ENCODE measurements at places on chromosomes 2 and 18.

GRCh38 chr2:153811516-153811915, 60.2 kb upstream of the GALNT13 start:
- DNase-seq, result no peak

- DNase-seq, result no peak
Observed at GRCh38 chr2:110978756-110979470, 141.8 kb upstream of the BCL2L11 start.

DNA sequence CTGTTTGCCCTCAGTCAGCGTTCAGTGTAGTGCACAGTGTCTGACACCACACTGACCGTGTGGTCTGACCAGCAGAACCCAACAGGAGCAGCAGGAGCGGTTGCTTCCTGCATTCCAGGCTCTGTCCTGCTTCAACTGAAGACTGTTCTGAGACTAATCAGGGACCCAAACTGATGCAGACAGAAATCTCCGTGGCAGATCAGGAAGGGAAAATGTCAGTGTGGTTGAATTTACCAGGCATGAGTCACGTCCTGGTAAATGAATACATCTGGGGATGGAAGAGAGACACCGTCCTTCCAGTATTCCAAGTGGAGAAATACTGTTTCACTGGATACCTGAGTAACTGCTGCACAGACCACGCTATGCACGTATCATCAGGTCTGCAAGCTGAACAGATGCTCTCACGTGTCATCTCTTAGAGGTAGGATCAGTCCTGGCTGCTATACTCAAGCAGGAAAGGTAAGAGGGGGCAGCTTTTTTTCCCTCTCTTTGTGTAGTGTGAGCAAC, 223.6 kb upstream of the EPAS1 start:
- DNase-seq, result no peak

DNA sequence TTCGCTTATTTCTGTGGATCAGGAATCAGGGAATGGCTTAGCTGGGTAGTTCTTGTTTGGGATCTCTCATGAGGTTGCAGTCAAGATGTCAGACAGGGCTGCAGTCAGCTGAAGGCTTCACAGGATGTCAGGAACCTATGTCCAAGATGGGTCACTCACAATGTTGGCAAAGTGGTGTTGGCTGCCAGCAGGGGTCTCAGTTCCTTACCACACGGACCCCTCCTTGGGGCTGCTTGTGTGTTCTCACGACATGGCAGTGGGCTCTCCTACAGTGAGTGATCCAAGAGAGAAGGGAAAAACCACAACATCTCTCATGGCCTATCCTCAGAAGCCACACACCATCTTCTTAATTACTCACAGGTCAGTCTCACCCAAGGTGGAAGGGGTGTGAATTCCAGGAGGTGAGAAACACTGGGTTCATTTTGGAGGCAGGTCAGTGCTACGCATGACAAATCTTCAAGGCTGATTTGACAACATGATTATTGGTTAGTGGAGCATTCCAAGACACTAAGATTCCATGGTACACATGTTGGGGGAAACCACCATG, 1.3 kb upstream of the ANTXR1 start:
- no peak for DNase-seq

GRCh38 chr18:73980289-73980979, 167.2 kb downstream of the FBXO15 start:
- DNase-seq, result no peak

GRCh38 chr2:195450552-195451113, 206.4 kb upstream of the SLC39A10 start:
- DNase-seq, result no peak

DNA sequence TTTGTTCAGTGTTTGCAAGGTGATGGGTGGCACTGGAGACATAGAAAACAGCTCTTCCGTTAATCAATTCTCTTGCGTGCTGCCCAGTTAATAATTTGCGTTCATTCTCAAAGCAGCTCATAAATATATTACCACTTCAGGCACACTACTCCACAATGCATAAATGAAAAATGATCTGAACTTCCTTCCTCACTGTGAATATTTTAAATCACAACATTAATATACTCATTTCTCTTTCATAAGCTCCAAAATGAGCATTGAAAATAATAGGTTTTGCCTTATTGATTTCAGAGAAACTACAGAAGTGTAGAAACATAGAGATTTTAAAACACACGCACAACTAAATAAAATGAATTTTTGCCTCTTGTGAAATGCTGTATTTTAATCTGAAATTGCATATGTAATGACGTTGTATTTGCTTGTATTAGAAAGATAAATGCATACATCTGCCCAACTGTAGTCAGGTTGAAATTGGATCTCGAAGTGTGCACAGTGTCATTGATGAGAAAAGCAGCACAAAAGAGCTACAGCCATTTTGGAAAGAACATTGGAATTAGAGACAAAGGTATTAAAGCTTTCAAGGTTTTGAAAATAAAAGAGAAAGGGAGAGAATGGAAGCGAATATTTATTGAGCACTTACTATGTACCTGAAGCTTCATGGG, 350.5 kb downstream of the LPIN1 start:
- DNase-seq, result no peak

GRCh38 chr2:107132070-107132469, 246.1 kb upstream of the ST6GAL2 start:
- DNase-seq, result no peak

- no peak for DNase-seq
Observed at GRCh38 chr2:3654531-3655225, 3.3 kb upstream of the ALLC start.

DNA sequence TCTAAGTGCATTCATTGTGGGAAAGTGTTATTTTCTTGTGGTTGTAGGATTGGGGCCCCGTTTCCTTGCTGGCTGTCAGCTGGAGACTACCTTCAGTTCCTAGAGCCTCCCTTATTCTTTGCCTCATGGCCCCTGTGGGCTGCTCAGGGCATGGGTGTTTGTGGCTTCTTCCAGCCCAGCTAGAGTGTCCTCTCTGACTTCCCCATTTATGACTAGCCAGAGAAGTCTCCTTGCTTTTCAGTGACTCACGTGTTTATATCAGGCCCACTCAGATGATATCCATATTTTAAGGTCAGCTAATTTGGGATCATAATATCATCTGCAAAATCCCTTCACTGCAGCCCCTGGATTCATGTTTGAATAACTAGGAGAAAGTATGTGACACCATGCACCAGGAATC, 62.8 kb downstream of the DTNA start:
- no peak for DNase-seq

- DNase-seq, result no peak
Observed at GRCh38 chr2:60033325-60033724, 520.1 kb downstream of the BCL11A start.

DNA sequence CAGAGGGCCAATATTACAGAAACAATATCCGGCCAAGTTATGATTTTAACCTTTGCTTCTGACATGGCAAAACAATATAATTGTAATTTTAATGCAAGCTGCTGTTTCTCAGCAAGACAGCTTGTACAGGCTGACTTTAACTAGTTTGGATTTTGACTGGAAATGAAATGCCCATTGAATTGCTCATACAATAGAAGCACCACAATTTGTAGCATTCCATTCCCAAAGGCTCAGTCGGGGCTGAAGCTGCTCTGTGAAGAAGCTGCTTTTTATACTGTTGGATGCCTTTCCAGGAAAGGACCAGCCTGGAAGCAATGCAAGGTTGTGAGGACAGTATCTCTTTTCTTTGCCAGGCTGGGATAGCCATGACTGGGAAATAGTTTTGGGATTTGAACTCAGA, 677.0 kb upstream of the FANCL start:
- DNase-seq, result no peak

- no peak for DNase-seq
Observed at GRCh38 chr18:21701621-21702020, 3.0 kb downstream of the ABHD3 start.

DNA sequence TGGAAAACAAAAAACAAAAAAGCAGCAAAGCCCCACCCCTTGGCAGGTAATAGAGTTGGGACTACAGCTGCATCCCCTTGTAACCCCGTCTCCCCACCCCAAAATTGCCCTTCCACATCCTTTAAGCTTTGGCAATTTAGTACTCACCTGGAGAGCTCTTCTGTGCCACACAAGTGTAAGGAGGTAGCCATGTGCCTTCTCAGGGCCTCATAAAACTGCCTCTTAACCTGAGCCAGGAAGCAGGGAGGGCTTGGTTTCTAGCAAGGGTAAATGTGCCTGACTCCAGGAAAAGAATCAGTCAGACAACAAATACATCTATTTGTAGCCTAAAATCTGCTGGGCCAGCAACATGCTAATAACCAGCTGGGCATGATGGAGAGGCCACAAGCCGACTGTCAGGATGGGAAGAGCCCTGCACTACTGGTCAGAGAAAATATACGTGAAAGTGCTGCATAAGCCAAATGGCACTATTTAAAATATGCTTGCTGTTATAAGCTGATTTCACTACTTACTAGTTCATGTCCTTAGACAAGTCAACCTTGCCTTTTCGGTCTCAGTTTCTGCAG, 46.3 kb downstream of the NOP58 start:
- no peak for DNase-seq

DNA sequence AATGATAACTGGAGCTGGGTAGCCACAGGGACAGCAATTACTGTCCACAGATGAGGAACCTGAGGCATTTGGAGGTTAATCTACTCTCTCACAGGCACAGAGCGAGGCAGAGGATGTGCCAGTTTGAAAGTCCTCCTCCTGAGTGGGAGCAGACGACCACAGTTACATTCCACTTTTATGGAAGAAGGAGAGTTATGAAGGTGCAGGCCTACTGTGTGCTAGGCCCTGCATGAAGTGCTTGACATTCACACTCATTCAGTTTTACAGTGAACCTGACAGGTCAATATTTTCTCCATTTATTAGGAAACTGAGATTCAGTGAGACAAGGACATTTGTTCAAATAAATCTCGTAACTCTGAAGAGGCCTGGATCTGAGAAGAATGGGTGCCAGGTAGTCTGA, 142.0 kb downstream of the TDRD15 start:
- DNase-seq, result no peak

- no peak for DNase-seq
Observed at GRCh38 chr2:227534714-227535113, 62.8 kb downstream of the AGFG1 start.

- DNase-seq, result no peak
Observed at GRCh38 chr2:12074126-12074844, 327.9 kb downstream of the LPIN1 start.

GRCh38 chr2:49569176-49569575, 414.9 kb upstream of the FSHR start:
- no peak for DNase-seq

DNA sequence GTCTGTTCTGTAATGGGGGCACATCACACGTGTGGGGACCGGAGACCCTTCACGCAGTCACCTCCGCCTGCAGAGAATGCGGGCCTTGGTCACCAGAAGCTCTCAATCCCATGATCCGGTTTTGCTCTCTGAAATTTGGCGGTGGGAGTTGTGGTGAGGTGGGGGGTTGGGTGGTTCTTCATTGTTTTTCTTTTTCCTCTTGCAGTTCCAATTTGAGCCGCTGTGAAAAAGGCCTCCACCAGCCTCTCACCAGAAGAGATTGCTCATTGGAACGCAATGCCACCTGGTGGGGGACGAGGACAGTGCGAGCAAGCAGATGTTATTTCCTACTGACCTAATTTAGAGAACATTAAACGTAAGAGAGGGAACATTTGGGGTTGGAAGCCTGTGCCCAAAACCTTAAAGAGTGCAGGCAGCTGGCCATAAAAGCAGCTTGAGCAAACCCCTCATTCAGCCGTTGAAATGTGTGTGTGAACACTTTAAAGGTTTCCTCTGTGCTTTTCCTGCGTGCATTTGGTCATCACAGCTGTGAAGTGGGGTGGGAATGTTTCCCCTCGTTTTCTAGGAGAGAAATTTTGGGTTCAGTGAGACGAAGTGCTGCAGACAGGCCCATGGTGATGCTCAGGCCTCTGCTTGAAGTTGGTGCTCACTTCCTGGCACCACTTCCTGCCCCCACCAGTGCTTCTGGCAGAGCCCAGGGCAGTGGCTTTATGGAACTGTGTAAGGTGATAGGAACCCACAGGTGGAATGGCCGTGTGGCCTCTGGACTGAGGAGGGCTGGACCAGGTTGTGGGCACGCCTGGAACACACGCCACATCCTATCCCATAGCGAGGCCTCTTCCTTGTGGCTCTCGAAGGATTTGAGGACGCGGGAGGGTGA, 61.7 kb downstream of the ZCCHC2 start:
- peak; percentile 74 for DNase-seq

DNA sequence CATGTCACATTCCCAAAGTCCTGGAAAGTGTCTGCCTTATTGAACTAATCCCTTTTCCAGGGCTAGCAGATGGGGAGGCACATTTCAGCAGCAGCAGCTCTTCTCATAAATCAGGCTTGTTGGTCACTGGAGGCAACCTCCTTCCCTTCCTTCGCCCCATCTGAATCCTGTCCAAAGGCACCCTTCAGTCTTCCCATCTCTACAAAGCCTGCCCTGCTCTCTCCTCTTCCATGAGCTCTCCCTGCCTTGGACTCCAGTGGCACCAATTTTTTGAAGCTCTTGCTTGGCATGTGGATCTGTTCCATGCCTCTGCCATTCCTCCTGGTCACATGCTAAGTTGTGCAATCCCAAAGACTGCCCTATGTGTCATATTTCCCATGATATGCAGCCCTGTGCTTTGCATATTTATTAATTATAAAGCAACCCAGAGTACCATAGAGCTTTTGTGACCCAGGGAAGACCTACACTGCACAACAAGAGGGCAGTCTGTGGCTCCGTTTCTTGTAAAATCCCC, 70.3 kb downstream of the ANTXR1 start:
- no peak for DNase-seq

DNA sequence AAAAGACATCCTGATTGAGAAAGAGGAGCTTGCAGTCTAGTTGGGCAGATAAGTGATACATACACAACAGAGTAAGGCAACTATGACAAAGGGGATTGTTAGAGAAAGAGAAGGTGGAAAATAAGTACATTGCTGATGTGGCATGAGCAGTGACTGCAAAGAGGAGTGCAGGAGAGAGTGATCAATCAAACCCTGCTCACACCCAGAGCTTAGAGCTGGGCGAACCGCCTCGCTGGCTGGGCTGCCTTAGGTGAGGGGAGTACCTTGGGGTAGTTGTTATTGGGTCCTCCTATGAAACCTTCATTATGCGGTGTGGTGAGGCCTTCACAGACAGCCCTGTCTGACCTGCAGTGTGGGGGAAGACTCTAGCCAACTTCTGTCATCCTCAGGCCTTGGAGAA, 161.7 kb downstream of the FHOD3 start:
- no peak for DNase-seq

- no peak for DNase-seq
Observed at GRCh38 chr2:239251971-239252370, 148.8 kb downstream of the HDAC4 start.

DNA sequence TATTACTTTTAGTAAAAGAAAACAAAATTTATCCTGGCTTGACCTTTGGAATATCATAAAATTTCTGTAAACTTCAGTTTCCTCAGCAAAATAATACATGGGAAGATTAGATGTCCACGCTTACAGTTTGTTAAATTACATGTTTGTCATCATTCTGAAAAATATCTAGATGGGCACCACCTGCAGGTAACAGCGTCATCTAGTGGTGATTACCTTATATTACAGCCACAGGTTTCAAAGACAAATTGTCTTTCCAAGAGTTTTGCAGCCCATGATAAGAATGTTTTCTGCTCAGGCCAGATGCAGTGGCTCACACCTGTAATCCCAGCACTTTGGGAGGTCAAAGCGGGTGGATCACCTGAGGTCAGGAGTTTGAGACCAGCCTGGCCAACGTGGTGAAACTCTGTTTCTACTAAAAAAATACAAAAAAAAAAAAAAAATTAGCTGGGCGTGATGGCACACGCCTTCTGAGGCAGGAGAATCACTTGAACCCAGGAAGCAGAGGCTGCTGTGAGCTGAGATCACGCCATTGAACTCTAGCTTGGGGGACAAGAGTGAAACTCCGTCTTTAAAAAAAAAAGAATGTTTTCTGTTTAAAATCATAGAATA, 96.3 kb upstream of the RASGRP3 start:
- no peak for DNase-seq

GRCh38 chr2:223782629-223783028, 54.8 kb downstream of the AP1S3 start:
- DNase-seq, result no peak

- no peak for DNase-seq
Observed at GRCh38 chr18:69982417-69982816, 34.7 kb upstream of the CD226 start.

Data from activated CD4-positive, alpha-beta T cell treated with anti-CD3 and anti-CD28 coated beads for 24 hours (primary cell).